Lung microvascular endothelial cell (primary cell): ENCODE measurements at places on chromosomes 7 and 10. TPM values are rescaled to one million over a fixed set of nuclear protein-coding genes. Genes with fewer than 3 reads are reported as not detected.

Gene ATOH7
- total RNA-seq: not detected in 2 replicates

Gene PVRIG
- not detected in 2 replicates for total RNA-seq

Gene CCDC3
- under 0.01 and 0.60 TPM in 2 replicates for total RNA-seq

- no peak for DNase-seq
Measured at GRCh38 chr7:142188846-142189245, 69.0 kb downstream of the PRSS58 start.

DNA sequence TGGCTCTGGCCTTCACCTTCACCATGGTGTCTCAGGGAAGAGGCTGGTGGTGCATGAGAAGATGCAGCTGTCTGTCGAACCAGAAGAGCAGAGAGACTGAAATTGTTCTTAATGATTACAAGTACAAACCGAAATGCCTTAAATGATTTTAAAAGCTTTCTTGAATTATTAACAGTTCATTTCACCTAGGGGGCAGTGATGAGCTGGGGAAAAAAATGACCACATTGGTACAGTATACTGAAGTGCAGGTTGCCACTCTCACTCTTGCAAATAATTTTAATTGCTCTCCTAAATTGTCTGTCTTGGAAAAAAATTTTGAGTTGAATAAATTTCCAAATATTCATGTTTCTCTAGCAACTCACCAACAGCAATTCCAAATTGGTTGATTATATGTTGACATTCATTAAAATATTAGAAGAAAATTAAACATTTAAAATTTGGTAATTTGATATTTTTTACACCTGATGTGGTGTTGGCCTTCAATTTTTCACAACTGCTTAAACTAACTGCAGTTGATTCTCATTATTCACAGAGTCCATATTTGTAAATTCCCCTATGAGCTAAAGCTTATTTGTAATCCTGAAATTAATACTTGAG, 692.6 kb downstream of the ZWINT start:
- no peak for DNase-seq

GRCh38 chr10:122706467-122706866, 6.8 kb upstream of the C10orf120 start:
- DNase-seq: no peak

- DNase-seq: no peak
Measured at GRCh38 chr7:137231167-137231566, 112.4 kb downstream of the PTN start.

DNA sequence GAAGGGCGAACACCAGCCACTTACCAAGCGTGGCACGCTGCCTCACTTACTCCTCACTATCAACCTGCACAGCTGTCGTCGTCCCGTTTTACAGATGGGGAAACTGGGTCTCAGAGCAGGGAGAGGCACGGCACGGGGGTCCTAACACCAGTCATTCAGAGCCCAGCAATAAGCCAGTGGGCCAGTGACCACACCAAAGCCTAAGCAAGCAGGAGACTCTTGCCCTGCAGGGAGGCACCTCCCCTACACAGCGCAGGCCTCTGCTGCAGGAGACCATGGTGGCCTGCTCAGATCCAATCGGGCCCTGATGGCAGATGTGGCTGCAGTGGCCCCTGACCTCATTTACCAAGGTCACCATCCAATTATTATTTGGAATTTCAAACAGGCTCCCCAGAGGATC, 4.8 kb downstream of the SLIT1 start:
- DNase-seq: no peak

- peak; percentile 45 for DNase-seq
Measured at GRCh38 chr7:116786791-116787443, 75.5 kb upstream of the CAPZA2 start.

DNA sequence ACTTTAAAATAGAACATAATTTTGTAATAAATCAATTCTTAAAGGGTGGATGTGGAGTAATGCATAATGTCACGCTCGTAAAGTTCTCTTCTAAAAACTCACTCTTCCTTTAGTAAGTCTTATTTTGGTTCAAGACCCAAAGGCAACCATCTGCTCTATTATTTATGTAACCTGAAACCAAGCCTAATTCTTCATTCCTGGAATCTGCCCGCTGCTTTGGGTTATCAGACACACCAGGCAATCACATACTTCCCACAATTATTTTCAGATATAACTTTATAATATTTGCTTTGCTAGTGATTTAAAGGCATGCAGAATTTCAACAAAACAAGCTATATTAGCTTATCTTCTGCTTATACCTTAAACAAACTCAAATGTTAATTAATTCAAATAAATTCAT, 39.0 kb downstream of the RAB11FIP2 start:
- DNase-seq: no peak

GRCh38 chr7:40008223-40008815, 58.3 kb downstream of the CDK13 start:
- no peak for DNase-seq
